Right forelimb (tissue), 1 donor: ENCODE measurements at places on chromosomes 12 and 14.

DNA sequence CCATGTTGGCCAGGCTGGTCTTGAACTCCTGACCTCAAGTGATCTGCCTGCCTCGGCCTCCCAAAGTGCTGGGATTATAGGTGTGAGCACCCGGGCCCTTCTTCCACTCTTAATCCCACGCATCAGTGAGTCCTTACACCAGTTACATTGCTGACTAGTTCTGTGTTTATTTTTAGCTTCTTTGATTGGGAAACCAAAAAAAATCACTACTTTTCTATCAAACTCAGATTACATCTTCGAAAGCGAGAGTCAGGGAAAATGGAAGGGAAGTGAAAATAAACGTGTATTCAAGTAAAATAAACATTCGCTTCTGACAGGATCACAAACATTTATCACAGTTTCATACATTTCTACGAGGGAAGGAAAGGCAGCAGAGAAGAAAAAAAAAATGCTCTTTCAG lies 32.2 kb downstream of the FGD6 start:
- DNase-seq, result no peak

DNA sequence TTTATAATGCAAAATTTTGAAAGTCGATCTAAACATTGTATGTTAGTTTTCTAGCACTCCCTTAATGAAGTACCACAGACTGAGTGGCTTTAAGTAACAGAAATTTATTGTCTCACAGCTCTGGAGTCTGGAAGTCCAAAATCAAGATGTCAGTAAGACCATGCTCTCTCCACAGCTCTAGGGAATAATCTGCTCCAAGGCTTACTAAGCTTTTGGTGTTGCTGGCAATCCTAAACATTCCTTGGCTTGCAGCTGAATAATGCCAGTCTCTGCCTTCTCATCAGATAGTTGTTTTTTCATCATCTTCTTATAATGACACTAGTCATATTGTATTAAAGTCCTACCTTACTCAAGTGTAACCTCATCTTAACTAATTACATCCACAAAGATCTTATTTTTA lies 102.2 kb downstream of the RASSF9 start:
- no peak for DNase-seq

DNA sequence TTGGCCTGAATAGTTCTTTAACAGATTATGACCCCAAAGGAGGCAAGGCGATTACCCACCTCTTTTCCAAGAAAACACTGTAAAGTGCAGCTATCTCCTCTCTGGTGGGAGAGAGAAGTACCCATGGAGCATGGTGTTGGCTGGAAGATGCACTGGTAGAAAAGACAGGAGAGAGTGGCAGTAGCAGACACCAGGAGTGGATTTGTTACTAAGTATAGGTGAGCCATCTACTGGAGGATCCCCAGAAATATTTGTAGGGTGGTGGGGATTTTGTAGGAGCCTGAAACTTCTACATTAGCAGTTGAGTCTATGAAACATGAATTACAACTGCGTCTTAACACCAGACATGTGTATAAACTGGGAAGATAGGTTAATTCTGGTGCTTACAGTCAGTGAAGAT lies 148.0 kb downstream of the SLC38A4 start:
- no peak for DNase-seq

DNA sequence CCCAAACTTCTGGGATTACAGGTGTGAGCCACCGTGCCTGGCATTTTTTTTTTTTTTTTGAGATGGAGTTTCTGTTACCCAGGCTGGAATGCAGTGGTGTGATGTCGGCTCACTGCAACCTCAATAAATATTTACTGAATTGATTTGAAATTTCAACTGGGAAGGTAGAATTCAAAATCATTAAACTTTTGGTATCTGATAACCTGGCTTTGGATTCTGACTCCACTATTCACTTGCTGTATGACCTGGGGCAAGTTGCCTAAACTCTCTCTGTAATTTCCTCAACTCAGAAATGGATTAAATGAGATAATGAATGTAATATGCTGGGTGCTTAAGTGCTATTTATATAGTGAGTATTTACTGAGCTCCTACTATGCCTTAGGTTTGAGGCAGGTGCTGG lies 8.7 kb upstream of the METAP2 start:
- no peak for DNase-seq

- DNase-seq, result no peak
Observed at GRCh38 chr12:121057794-121058193, 18.7 kb upstream of the OASL start.

DNA sequence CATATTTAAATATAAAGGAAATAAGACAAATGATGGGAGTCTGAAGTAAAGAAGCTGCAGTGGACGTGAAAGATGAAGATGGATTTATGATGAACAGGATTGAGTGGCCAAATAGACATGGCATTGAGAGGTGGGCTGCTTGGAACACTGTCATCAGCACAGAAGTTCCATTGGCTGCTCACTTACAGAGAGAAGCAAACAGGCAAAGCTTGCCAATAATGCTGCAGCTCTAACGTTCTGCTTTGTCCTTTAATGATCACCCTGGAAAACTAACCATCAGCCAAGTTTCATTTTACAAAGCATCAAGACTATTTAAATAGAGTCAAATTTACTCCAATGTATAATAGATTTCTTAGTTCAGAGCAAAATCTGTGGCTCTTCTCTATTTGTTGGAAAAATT lies 721.4 kb downstream of the TMTC2 start:
- no peak for DNase-seq

DNA sequence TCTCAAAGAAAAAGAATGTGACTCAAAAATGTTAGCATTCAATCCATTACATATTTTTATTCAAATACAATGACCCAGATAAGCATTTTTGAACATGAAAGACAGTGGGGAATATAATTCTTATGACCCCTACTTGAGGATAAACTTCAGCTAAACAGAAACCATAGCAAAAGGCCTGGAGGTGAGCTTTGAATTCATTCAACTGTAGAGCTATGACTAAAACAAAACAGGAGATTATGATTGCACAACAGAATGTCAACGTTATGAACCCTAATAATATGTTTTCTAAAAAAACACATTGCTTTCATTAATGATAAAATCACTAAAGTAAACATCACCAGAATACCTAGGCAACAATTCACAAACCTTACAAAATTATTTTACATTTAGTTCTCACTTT lies 27.8 kb downstream of the EFCAB11 start:
- no peak for DNase-seq

DNA sequence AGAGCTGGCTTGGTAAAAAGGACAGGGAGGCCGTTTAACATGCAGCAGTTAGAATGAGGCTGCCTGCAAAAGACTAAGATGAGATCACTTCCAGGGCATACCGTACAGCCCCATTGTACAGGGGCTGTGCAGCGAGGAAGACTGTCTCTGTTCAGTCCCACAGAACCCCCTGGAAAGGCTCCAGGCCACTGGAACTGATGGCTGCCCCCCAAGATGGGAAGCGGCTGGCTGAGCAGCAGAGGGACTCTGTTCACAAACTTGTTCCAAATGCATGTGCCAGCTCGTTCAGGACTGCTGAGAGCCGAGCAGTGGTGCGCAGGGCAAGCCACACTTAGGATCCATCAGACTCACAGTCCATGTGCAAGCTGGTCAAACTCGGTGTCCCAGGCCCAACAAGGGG lies 82.9 kb downstream of the CHGA start:
- no peak for DNase-seq

GRCh38 chr12:43957732-43958372 lies 122.0 kb downstream of the TMEM117 start:
- no peak for DNase-seq

GRCh38 chr14:64191756-64192155 lies 102.4 kb downstream of the ESR2 start:
- no peak for DNase-seq

DNA sequence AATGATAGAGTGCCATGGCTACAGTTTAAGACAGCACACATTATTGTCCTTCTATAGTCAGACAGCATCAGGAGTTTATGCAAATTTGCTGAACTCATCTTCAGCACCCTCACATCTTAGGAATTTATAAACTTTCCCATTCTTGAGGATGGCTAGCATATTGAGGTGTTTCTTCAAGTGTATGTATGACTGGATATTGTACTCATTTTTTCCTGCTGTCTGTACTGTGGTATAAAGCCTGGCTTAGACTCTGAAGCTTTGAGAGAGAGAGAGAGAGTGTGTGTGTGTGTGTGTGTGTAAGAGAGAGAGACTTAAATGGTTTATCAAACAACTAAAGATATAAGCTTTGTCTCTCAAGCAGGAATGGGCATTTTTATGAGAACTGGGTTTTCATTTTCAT lies 161.6 kb downstream of the PIK3C2G start:
- DNase-seq, result no peak

- DNase-seq, result peak; percentile 26
Observed at GRCh38 chr14:100611811-100612480, 24.7 kb upstream of the BEGAIN start.

DNA sequence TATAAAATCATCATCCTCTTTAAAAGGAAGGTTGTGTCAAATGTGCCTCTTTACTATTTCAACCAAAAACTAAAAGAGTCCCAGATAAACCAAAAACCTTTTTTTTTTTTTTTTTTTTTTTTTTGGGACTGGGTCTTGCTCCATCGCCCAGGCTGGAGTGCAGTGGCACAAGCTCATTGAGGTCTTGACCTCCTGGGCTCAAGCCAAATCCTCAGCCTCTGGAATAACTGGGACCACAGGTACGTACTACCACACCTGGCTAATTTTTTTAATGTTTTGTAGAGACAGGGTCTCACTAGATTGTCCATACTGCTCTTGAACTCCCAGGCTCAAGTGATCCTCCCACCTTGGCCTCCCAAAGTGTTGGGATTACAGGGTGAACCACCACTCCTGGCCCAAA lies 16.4 kb upstream of the SELPLG start:
- DNase-seq, result no peak

DNA sequence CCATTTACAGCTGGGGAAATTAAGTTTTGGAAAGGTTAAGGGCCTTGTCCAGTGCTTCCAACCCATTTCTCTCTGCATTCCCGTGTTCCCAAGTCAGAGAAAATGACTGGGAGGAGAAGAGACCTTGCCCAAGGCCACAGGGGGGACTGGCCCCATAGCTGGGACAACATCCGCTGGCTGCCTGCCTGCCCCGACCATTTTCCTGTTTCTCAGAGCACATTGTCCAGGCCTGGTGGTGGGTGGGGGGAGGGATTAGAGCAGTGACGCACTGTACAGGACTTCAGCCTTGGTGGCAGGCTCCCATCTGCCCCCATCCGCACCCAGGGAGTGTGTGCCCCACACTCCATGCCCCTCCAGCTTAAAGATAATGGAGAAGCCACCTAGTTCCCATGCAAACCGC lies 27.7 kb downstream of the DIO3 start:
- peak; percentile 41 for DNase-seq

DNA sequence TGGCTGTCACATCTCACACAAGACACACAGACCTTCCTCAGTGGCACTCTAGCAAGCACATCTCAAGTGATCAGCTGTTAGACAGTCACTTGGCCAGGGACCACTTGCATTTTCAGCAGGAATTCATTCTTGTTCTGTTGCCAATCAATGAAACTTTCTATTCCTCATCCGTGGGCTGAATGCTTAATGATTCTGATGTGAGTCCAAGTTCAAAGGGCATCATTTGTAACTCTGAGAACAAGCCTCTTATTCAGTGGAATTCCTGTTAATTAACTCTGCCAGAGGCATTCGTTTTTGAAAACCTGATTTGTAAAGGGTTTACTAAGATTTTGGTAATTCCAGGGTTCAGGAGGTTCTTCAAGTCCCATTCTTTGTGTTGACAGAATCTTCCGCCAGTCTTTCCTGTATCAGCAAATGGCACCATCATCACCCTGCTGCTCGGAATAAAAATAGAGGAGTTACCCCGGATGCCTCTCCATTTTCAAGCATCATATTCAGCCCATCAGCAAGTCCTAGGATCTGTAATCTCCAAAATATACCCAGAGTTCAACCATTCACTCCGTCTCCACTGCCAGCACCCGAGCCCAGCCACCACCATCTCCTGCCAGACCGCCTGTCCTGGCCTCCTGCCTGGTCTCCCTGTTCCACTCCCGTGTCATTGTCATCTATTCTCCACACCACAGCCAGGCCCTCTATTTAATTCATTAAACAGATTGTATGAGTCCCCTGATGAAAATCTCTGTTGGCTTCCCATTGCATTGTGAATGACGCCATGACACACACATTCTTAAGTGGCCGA lies 473.4 kb downstream of the AACS start:
- DNase-seq, result no peak

- no peak for DNase-seq
Observed at GRCh38 chr14:100712490-100712889, 14.2 kb upstream of the DLK1 start.

- DNase-seq, result no peak
Observed at GRCh38 chr12:46153268-46153872, 115.5 kb downstream of the SLC38A1 start.

- DNase-seq, result no peak
Observed at GRCh38 chr14:99280066-99280731, 8.2 kb upstream of the BCL11B start.

DNA sequence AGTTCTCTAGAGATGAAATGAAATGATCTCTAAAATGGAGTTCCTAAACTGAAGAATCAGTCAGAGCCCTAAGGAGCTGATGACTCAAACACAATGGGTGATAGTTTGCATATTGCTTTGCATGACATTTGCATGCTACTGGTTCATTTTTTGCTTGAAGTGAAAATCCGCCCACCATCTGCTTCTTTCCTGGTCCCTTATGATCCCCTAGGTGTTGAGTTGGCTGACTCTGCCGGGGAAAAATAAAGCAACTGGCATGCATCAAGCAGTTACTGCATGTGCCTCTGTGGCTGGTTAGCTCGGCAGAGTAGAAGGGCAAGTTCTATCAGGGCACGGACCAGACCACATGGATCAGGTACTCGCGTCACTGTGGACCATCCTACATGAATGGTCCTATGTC lies 151.1 kb downstream of the PPM1H start:
- no peak for DNase-seq

GRCh38 chr12:29104516-29104915 lies 44.6 kb upstream of the FAR2 start:
- no peak for DNase-seq

- DNase-seq, result peak; percentile 57
Observed at GRCh38 chr14:71651228-71651627, 281.0 kb upstream of the RGS6 start.

- DNase-seq, result no peak
Observed at GRCh38 chr12:129005829-129006228, 152.6 kb downstream of the GLT1D1 start.

GRCh38 chr12:52423661-52424500 lies 10.3 kb downstream of the KRT75 start:
- peak; percentile 58 for DNase-seq

DNA sequence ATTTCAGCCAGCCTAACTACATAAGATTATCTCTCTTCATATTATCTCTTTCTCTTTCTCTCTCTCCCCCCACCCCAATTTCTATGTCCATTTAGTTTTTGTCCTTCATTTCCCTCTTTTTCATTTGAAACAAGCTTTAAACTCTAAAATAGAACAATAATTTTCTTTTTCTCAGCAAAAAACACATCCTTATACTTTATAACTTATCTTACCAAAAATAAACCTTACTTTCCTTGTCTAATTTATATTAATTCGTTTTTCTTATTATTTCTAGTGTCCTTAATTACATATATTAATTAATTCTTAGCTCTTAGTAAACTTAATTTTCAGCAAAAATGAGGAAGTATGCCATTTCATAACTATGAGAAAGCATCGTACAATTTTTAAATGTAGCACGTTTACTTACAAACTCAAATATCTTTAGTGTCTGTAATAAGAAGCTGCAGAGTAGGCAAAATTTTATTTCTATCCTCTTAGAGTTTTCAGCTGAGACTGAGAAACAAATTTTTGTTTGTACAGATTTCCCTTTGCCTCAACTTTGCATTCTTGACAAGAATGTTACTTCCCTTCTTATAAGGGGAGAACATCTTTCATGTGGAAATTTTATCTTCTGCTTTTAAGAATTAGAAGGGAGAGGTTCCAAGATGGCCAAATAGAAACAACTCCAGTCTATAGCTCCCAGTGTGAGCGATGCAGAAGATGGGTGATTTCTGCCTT lies 65.1 kb upstream of the ST8SIA1 start:
- DNase-seq, result no peak
